ENCODE measurements at places on chromosomes 1 and 21.

DNA sequence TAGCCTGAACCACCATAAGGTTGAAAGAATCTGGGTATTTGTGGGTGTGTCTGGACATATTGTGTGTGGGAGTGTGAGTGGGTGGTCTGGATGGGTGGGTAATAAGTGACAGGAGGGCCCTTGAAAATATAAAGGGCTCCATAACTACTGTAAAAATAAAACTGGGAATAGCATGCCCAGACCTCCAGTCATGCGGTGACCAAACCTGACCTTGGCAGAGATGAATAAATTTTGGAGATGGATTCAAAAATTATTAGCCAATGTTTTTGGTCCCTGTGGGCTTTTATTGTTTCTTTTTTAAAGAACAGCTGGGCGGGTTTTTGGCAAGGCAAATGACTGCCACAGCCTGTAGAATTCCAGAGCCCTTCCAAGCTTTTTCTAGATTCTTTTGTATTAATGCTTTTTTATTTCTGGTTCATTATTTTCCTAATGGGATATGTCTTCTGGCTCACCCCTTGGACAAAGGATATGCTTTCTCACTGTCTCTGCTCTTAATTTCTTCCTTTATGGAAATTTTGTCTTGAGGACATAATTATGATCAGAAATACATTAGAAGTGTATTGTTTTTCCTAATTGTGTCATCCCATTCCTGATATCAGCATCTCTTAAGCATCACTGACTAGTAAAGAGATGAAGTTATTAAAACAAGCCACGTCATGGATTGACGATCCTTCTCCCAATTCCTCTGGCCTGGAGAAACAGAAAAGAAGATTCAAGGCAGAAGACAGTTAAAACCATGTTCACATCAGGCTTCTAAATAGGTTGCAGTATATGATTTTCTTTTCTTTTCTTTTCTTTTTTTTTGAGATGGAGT is 69.5 kb downstream of the NTMT2 start:
- no peak for DNase-seq

DNA sequence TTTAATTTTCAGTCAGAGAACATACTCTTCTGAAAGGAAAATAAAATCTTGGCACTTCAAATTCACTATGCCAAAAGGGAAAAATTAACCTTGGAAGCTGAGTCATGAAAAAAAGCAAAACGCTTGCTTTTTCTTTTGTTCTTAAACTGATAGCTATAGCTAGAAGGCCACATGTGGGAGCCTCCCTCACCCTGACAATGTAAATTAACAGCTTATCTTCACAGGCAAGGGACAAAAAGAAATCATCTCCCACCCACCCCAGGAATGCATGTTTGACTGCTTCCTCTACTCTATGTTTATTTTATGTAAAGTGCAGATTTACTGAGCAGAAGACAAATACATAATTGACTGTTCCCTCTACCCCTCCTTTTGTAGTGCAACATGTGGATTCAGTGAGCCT is 38.0 kb downstream of the EBNA1BP2 start:
- no peak for DNase-seq

GRCh38 chr21:46598581-46599572 is 6.0 kb downstream of the S100B start:
- peak; percentile 28 for DNase-seq

DNA sequence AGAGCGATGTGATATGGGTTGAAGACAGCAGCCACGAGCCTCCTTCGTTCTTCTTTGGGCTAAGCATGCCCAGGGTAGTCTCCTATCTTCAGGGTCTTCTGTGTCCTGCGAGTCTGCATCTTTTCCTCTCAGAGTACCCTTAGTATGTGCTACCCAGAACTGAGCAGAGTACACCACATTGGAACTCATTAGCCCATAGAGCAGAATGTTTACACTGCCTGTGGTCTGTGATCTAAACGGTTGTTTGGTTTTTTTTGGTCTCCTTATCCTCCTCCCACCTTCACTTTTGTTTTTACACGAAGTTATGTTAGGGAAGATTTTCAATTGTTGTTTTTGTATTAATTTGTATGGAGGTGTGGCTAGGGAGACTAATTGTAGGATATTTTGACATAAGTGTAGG is 126.4 kb downstream of the NEK7 start:
- DNase-seq: no peak

DNA sequence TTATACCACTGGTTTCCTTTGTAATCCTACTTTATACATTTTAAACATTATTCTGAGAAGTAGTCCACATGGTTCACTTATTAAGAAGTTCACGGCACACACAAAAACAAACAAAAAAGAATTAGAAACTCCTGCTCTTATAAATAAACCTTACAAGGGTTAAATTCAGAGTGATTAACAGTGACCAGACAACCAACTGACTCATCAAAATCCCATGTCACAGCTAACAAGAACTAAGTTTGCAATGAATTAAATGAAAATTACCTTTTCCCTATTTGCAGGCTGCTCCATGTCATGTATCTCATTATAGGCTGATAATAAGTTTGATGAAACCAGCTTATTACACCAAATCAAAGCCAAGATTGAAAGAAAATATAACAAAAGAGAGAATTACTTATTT is 77.5 kb downstream of the PUM1 start:
- DNase-seq: no peak

GRCh38 chr1:25055324-25055780 is 125.3 kb upstream of the RUNX3 start:
- no peak for DNase-seq

- DNase-seq: no peak
Observed at GRCh38 chr1:11566042-11566850, 87.3 kb downstream of the DISP3 start.

- no peak for DNase-seq
Observed at GRCh38 chr21:36579898-36580297, 100.0 kb upstream of the CLDN14 start.

DNA sequence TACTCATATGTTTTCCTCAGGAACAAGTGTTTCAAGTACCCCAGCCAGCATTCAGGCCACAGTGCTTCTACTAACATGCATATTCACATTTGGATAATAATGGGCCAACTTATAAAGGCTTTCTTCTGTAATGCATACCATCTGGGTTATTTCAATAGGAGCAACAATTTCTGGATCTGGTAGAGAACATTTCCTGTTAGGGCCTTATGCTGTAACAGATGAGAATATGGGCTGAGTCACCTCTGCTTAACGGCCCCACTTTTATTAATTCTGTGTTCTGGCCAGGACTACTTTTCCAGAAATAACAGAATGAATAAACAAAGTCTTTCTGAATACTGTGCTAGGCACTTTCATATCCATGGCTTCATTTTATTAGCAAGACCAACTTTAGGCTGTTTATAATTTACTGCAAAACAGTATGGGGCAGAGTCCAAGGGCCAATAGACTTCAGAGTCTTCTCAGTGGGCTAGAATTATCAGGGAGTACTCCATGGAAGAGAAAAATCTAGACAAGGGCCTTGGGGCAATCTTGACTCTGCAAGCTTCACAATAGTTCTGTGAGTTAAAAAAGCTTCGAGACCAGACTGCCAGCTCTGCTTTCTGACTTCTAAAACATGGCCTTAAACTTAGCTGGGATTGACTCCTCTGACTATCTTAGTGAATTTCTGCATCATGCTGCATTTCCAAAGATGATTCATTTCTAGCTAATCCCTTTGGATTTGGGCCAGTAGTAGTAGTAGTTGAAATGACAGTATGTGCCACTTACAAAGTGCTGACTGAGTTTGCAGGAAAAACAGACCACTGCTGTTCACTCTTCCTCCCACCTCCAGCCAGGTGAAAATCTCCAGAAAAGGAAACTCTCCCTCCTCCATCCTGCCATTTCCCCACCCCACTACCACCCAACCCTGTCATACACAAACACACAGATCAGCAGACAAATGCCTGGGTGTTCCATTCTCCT is 8.2 kb upstream of the SSX2IP start:
- no peak for DNase-seq

- DNase-seq: no peak
Observed at GRCh38 chr1:68151690-68152089, 80.6 kb downstream of the WLS start.

GRCh38 chr1:111857194-111857651 is 101.5 kb downstream of the DDX20 start:
- no peak for DNase-seq

GRCh38 chr1:93021539-93022134 is 57.4 kb upstream of the MTF2 start:
- peak; percentile 73 for DNase-seq

DNA sequence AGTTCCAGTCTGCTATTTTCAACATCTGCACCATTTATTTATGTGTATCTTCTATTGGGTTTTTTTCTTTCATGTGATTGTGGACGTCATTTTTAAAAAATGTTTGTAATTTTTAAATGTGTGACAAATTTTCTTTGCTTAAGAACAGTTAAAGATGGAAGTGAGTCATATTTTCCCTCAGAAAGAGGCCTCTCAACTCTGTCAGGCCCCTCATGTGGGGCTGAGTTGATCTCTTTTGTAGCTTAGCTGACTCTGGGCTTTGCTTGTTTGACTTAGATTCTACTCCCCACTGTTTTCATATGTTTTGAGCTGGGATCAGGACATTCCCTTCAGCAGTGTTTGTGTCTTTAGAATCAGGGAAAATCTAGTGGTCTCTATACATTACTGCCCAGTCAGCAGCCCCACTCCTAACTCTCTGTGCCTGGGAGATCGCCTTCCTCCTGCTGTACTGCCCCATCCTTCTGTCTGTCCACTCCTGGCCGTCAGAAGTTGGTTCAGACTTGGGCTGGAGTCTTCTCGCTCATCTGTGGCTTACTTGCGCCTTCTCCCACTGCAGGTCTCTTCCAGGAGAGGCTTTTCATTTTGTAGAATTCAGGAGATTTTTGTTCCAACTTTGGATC is 137.4 kb downstream of the DYRK1A start:
- DNase-seq: no peak

- DNase-seq: no peak
Observed at GRCh38 chr1:234875328-234875952, 253.2 kb downstream of the TOMM20 start.

DNA sequence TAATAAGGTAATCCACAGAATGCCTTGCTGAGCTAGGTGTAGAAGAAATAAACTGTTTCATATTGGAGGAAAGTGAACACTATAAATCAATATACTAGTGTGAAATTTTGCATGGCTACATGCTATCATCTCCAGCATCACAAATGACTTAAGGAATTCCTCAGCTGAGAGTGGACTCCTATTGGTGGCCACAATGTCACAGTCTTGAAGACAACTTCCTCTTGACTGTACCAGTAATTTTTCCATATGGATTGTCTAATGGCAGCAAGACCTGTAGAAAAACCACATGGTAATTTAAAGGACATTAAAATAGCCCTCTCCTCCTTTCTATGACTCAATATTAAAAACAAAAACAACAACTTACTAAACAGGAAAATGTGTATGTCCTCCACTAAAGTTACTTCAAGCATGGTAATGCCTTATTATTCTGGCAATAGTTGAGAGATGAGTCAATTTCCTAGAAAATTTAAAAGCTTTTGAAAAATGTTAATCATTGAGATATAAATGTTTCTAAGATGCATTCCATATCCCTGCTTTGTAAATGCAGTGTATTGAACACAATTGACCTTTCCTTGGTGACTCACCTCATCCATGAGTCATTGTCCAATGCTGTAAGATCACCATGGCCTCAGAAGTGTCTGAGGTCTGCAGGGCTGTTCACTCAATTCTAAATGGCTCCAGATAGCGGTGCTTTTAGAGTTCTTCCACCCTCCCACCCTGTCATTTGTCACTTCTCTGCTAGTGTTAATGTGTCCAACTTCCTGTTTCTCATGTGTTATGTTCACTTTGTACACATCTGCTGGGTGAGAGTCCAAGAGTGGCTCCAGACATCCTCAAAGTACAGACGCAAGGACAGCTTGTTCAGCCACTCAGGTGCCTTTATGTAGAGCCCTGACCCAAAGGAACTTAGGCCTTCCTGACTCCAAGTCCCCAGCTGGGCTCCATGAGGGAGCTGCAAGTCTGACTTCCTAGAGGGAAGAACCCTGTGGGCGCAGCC is 32.8 kb upstream of the DNASE2B start:
- peak; percentile 4 for DNase-seq

DNA sequence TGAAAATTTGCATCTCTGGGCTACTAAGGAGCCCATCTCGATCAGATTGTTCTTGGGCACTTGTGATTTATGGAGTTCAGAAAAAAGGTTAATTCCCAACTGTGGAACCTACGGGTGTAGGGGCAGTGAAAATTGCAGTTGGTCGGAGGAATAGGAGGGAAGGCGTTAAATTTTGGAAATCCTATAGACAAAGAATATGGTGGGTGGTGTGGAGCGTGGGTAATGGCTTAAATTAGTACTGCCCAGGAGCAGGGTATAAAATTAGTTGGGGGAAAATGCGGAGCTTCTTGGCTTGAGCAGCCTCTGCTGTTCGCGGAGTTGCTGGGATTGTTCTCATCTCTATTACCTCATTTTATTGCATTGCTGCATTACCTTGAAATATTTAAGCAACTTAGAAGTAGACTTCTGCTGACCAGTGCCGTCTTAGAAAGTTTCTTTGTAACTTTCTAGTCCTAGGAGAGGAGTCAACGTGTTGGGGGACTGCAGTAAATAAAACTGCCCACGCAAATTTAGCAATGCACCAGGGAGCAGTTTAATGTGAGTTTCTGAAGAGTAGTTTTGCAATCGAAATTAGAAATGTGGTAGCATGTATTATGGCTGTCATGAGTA is 514 bp downstream of the S1PR1 start:
- peak; percentile 33 for DNase-seq

DNA sequence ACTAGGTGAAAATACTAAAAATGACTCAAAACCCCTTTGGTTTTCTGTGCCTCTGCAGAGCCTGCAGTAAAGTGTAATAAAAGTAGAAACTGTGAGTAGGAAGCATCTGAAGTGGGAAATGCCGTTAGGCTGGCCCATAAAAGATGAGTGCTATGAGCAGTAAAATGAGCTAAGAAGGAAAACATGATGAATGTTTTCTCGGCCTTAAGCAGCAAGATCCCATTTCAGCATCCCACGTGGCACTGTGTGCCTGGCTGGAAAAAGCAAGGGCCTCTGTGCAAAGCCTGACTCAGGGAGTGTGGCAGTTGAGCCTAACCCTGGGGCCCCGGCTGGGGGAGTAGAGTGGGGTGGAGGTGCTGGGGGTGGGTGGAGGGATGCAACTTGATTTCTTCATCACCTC is 109.5 kb downstream of the TBX15 start:
- DNase-seq: no peak

GRCh38 chr1:207013321-207014085 is 19.1 kb downstream of the C1orf116 start:
- no peak for DNase-seq

- DNase-seq: no peak
Observed at GRCh38 chr1:5998906-5999301, 6.7 kb upstream of the NPHP4 start.

- DNase-seq: no peak
Observed at GRCh38 chr1:187264995-187265602, 436.4 kb downstream of the PLA2G4A start.

DNA sequence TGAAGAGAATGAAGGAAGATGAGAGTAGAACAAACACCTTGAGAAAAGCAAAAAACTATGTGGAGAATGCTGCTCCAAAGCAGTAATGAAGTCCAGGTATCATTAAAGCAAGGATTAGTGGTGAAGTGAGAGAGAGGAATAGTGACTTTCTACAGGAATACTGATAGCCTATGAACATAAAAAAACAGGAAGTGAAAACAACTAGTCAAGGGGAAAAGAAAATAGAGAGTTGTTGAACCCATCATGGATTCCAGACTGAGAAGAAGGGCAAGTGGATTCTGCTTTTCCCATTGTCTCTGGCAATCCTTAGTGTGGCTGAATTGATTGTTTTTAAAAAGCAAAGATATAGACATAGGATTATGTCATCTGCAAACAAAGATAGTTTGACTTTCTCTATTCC is 119.9 kb upstream of the LHX8 start:
- no peak for DNase-seq

- DNase-seq: peak; percentile 71
Observed at GRCh38 chr21:17793246-17794123, 25.7 kb downstream of the C21orf91 start.

- no peak for DNase-seq
Observed at GRCh38 chr1:155918660-155919059, 7.5 kb upstream of the RIT1 start.
